Effector memory CD4-positive, alpha-beta T cell (primary cell): ENCODE measurements at places on chromosomes 12 and 14.

GRCh38 chr12:91973813-91974212, 171.8 kb downstream of the BTG1 start:
- no peaks in the 10 kb centered on the region for H3K36me3 ChIP-seq
- no peaks in the 10 kb centered on the region for H3K27me3 ChIP-seq
- H3K4me1 ChIP-seq = peaks cover 4% of the 10 kb centered on the region
- H3K4me3 ChIP-seq = no peak overlapping the region

GRCh38 chr12:95962222-95962621, 19.1 kb downstream of the AMDHD1 start:
- no peaks in the 10 kb centered on the region for H3K27me3 ChIP-seq
- H3K4me1 ChIP-seq = no peaks in the 10 kb centered on the region

DNA sequence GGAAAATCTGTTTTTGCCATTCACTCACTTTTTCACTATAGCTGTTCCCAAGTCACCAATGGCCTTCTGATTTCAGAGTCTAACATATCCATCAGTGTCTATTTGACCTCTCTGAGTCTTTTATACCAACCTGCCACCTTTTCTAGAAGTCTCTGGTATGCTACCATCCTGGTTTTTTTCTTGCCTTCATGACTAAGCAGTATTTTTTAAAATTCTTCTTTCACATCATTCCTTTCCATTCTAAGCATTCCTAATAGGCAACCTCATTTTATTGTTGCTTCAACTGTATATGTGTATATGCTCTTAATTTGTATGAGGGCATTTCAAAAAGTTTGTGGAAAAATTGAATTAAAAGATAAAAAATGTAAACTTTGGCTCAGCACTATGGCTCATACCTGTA, 5.0 kb downstream of the IRAK4 start:
- H3K4me1 ChIP-seq = peaks cover 34% of the 10 kb centered on the region
- H3K27me3 ChIP-seq = no peaks in the 10 kb centered on the region
- no peak overlapping the region for H3K27ac ChIP-seq
- H3K4me3 ChIP-seq = no peak overlapping the region
- peaks cover 6% of the 10 kb centered on the region for H3K36me3 ChIP-seq

- no peaks in the 10 kb centered on the region for H3K4me1 ChIP-seq
- no peak overlapping the region for H3K4me3 ChIP-seq
- H3K36me3 ChIP-seq = no peaks in the 10 kb centered on the region
- no peak for DNase-seq
- H3K27ac ChIP-seq = no peak overlapping the region
- no peaks in the 10 kb centered on the region for H3K27me3 ChIP-seq
Measured at GRCh38 chr14:36450550-36450949, 69.5 kb downstream of the NKX2-1 start.

DNA sequence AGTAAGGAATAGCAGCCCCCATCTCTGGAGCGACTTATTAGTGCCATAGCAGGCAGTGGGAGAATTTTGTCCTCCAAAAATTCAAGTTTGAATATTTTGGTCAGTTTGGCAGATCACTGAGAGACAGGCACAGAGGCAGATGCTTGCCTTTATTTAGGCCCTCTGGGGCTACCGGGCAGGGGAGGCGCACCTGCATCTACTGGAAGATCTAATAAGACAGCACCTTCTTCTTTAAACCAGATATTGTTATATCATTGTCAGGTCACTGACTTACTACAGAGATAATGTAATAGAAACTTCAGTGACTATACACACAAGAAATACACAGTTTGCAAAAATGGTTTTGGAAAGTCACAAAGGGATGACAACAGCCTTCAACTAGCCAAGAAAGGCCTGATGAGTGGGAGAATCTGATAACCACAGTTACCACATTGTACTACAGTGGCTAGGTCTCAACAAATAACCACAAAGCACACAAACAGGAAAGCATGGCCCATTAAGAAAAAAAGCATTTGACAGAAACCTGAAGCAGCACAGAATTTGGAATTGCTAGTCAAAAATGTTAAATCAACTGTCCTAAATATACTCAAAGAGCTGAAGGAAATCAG, 56.8 kb downstream of the CDK17 start:
- peaks cover 11% of the 10 kb centered on the region for H3K4me1 ChIP-seq
- H3K27me3 ChIP-seq = no peaks in the 10 kb centered on the region
- DNase-seq = no peak
- H3K4me3 ChIP-seq = no peak overlapping the region
- H3K27ac ChIP-seq = no peak overlapping the region
- H3K36me3 ChIP-seq = peaks cover 4% of the 10 kb centered on the region

DNA sequence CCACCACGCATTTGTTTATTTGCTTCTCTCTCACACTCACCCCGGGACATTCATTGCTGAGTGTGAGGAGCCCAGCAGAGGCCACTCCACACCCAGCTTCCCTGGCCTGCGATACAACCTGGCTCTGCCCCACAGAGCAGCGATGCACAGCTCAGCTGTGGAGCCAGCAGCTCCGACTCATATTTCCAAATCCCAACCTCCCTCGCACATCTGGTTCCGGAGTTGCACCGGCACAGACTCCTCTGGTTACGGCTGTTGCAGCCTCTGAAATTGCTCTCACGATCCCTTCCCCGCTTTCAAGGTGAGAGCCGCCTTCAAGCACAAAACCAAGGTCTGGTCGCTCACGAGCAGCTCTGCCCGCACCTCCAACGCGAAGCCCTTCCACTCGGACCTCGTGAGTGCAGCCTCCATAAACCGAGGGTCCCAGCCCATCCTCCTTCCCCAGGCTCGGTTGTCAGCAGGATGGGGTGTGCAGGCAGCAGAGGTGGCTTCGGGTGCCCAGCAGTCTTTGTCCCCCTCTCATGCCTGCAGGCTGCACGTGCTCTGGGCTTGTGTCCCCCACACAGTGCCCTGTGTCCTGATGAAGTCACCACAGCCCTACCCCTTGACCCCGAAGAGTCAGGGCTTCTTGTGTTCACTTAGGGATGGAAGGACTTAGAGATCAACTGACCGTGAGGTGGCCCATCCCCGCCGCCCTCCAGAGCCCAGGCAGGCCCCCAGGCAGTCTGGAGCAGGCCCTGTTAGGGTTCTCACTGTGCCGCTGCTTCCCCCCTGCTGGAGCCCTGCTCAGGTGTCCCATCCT, 184.3 kb downstream of the ADGRD1 start:
- H3K27ac ChIP-seq = no peak overlapping the region
- H3K36me3 ChIP-seq = no peaks in the 10 kb centered on the region
- no peak overlapping the region for H3K4me3 ChIP-seq
- no peaks in the 10 kb centered on the region for H3K27me3 ChIP-seq

DNA sequence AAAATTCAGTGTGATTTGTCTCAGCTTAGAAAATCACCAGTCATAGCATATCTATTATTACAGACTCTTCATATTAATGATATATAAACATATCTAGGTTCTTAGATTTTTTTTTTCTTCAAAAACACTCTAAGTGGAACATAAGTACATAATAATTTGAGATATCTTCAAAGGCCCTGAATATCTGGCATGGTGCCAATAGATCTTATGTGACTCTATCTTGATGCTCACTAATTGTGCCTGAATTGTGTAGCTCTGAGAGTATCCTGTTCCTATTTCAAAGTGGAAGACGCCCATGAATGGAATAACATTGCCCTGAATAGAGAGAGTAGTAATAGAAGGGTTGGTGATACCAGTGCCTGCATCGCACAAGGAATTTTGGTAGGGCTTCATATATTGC, 1312.7 kb upstream of the USP15 start:
- H3K4me3 ChIP-seq = no peak overlapping the region
- no peak overlapping the region for H3K27ac ChIP-seq
- no peak for DNase-seq
- no peaks in the 10 kb centered on the region for H3K36me3 ChIP-seq
- no peaks in the 10 kb centered on the region for H3K27me3 ChIP-seq

GRCh38 chr14:64556526-64556925, 6.8 kb downstream of the PPP1R36 start:
- DNase-seq = no peak
- no peaks in the 10 kb centered on the region for H3K36me3 ChIP-seq
- H3K27me3 ChIP-seq = no peaks in the 10 kb centered on the region
- no peak overlapping the region for H3K4me3 ChIP-seq

DNA sequence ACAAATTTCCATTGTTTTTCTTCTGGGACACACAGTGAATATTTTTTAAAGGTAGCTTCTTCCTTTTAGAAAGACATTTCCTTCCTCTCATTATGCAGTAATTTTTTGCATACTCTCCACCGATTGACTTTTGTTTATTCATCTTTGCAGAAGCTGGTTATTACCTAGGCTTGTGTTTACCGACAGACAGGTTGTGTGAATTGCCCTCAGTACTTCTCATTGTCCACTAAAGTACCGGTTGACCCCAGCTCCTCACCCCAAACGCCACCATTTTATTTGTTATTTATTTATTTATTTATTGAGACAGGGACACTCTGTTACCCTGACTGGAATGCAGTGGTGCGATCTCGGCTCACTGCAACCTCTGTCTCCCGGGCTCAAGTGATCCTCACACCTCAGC, 63.4 kb upstream of the MYL2 start:
- H3K4me3 ChIP-seq = no peak overlapping the region
- H3K27ac ChIP-seq = no peak overlapping the region
- no peaks in the 10 kb centered on the region for H3K4me1 ChIP-seq
- no peaks in the 10 kb centered on the region for H3K36me3 ChIP-seq
- no peak for DNase-seq
- no peaks in the 10 kb centered on the region for H3K27me3 ChIP-seq

DNA sequence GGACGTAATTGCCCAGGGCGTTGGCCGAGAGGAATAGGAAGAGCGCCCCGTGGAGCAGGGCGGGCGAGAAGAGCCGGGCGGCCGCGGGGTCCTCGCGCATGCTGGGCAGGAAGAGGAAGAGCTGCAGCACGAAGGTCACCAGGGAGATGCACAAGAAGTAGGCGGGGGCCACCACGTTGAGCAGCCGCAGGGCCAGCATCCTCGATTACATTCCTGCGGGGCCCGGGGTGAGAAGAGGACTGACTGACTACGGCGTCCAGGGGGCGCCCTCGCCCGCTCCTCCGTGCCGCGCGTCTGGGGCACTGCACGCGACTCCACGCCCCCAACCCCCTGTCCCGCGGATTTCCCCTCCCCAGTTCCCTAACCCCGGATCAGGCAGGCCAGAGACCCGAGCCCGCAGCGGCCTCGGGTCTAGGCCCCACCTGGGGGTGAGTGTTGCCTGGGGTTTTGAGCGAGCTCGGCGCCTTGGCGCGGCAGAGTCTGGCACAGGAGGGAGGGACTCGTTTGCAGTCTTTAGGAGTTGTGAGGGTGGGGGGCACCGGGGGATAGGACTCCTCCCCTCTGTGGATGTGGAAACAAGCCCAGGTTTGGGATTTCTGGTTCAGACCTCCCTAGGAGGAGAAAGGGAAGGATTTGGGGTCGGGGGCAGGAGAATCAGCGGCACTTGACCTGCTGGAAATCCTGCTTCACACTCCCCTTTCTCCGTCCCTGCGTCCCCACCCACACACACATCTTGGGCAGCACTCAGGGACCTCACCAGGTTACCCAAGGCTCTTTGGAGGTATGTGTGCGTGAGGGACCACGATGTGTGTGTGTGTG, 1.8 kb downstream of the ZDHHC22 start:
- peak overlapping the region; percentile 3 for H3K4me3 ChIP-seq
- no peak for DNase-seq
- no peak overlapping the region for H3K27ac ChIP-seq
- peaks cover 25% of the 10 kb centered on the region for H3K4me1 ChIP-seq

- H3K27me3 ChIP-seq = no peaks in the 10 kb centered on the region
- H3K27ac ChIP-seq = no peak overlapping the region
- no peaks in the 10 kb centered on the region for H3K4me1 ChIP-seq
- H3K36me3 ChIP-seq = no peaks in the 10 kb centered on the region
- peak; percentile 2 for DNase-seq
Measured at GRCh38 chr12:7439579-7440505, 4.1 kb downstream of the CD163L1 start.

GRCh38 chr12:93453633-93454032, 11.9 kb upstream of the UBE2N start:
- no peaks in the 10 kb centered on the region for H3K36me3 ChIP-seq
- no peak overlapping the region for H3K27ac ChIP-seq
- H3K4me1 ChIP-seq = peaks cover 3% of the 10 kb centered on the region
- no peak overlapping the region for H3K4me3 ChIP-seq

- no peaks in the 10 kb centered on the region for H3K36me3 ChIP-seq
- DNase-seq = no peak
Measured at GRCh38 chr12:92745856-92746550, 43.2 kb downstream of the PLEKHG7 start.

DNA sequence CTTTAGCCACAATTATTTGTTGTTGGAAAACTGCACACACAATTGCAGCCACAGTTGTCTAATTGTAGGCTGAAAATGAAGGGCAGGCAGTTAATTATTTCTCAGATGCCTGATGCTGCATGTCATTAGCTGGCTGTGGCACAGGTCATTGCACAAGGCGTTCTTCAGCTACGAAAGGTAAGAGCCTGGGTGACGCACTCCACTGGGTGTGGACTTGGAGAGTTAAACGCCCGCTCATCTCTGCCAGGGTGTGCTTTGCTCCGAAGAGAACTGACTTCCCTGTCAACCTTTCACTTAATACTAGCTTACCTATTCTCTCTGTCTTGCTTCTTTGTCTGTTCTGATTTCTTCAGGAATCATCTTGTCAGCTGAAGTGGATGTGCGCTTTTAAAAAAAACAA, 91.4 kb upstream of the CPM start:
- H3K27ac ChIP-seq = no peak overlapping the region
- no peaks in the 10 kb centered on the region for H3K27me3 ChIP-seq
- DNase-seq = no peak
- H3K4me3 ChIP-seq = no peak overlapping the region
- no peaks in the 10 kb centered on the region for H3K4me1 ChIP-seq
- H3K36me3 ChIP-seq = no peaks in the 10 kb centered on the region

GRCh38 chr12:110874351-110874750, 27.6 kb downstream of the CCDC63 start:
- H3K4me1 ChIP-seq = no peaks in the 10 kb centered on the region
- DNase-seq = no peak
- H3K27me3 ChIP-seq = no peaks in the 10 kb centered on the region
- H3K4me3 ChIP-seq = no peak overlapping the region

GRCh38 chr14:59199205-59199604, 10.7 kb downstream of the DAAM1 start:
- no peaks in the 10 kb centered on the region for H3K36me3 ChIP-seq
- no peak for DNase-seq
- no peak overlapping the region for H3K4me3 ChIP-seq
